Stimulated activated CD4-positive, alpha-beta T cell treated with anti-CD3 and anti-CD28 coated beads, TNF-alpha, amount 100 ng/mL, for 24 hours (primary cell): ENCODE measurements at places on chromosomes 7 and 10.

DNA sequence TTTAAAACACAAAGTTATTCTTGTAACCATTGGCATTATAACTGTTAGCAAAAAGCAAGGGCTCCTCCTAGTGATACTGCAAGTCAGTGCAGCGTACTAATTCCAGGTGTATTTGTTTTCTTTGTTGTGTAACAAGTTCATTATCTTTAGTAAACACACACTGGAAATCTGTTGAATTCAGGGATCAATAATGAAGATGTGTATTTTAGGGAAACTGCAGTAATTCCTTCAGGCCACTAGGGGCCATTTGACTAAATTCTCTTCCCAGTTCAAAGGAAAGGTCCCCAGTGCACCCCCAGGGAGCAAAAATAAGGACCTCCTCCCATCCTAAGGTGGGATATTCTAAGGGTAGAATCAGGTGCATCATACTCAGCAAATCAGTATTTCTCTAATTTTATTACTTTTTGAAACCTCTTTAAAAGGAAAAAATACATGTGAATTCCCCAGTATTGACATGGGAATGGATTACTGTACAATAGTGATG is 158.6 kb upstream of the LYZL1 start:
- no peak for DNase-seq

GRCh38 chr10:128998101-128998805 is 468.8 kb upstream of the MGMT start:
- DNase-seq: no peak

- DNase-seq: no peak
These were observed 483.6 kb downstream of the NRG3 start for GRCh38 chr10:82358486-82359099.

GRCh38 chr10:77386838-77387237 is 250.8 kb downstream of the KCNMA1 start:
- DNase-seq: no peak

DNA sequence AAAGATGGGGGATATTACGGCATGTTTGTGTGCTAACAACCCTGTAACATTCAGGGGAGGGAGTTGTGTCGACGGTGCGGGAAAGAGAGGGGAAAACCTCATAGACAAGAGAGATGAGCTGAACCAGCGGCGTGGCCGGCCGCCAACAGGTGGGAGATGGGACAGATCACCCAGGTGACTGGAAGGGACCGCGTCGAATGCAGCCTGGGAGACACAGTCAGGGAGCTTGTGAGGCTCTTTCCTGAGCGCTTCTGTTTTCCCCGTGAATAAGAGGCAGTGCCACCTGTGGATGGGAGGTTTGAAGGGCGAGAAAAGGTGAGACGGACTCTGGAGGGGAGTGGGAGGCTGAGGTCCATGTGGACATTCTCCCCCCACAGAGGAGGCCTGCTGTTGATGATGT is 9.9 kb upstream of the PRKAG2 start:
- no peak for DNase-seq

GRCh38 chr7:42272793-42273665 is 36.0 kb upstream of the GLI3 start:
- DNase-seq: no peak

DNA sequence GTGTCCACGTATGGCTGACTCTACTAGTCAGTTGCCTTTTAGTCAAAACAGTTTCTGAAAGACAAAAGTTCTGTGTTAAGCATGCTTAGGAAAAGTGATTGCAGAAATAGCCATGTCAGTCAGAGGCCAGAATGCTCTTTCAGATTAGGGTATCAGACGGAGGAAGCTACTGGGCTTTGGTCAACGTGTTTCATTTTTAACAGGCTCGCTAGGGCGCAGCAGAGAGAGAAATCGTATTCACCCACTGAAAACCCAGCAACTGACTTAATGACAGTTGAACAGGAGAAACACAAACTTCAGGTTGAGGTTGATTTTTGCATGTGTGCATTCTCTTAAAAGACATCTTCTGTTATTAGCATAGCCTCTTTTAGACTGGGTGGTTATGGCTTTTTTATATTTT is 322.6 kb upstream of the KIAA1217 start:
- no peak for DNase-seq

- no peak for DNase-seq
These were observed 28.7 kb downstream of the LYZL1 start for GRCh38 chr10:29317423-29318021.

GRCh38 chr10:74705358-74705980 is 120.9 kb upstream of the KAT6B start:
- no peak for DNase-seq

GRCh38 chr10:127909716-127910463 is 3.0 kb downstream of the PTPRE start:
- DNase-seq: no peak

DNA sequence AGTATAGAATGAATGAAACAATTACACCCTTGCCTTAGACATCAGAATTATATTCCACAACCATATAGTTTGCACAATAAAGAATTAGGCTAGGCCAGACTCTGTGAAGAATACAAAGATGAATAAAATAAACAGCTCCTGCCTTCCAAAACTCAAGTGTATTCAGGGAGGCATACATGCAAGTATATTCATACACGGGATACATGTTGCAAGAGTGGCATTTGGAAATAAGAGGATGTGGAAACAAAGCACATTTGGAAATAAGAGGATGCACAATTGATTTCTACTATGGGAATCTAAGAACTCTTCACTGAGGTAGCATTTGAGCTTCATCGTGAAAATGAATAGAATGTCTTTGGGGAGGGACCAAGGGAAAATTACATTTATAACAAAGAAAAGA is 27.0 kb upstream of the TMEM26 start:
- DNase-seq: no peak

GRCh38 chr10:73648975-73649829 is 6.6 kb downstream of the SYNPO2L start:
- no peak for DNase-seq

DNA sequence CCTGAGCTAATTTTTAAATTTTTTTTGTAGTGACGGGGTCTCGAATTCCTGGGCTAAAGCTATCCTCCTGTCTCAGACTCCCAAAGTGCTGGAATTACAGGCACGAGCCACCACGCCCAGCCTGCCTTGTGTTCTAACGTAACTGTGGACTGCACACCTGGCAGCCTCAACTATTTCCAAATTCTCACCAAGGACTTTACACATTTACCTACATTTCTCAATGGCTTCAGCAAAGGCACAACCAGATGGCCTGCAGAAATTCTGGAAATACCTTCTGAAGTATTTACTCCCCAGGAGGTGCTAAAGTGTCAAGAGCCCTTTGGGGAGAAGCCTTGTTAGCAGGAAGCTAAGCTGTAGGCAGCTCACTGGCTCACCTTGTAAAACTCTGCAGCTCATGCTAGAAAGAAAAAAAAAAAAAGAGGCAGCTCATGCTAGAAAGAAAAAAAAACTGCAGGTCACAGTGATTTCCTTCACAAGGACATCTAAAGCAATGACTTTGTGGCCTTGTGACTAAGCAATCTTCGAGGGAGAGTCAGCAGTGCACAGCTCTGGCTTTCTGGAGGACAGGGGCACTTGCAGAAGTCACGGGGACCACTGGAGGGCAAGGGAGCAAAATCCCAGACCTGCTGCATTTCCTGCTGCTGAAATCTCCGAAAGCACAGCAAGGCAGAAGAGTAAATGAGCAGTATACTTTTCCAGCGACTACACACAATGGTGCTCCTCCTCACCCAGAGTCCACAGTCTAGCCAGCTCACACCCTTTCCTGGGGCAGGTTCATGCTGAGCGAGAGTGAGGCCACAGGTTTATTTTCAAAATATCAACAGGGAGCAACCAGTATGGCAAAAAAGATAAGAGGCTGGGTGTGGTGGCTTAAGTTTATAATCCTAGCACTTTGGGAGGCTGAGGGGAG is 40.4 kb downstream of the BAIAP2L1 start:
- DNase-seq: no peak

- DNase-seq: no peak
These were observed 121.7 kb downstream of the PRPF18 start for GRCh38 chr10:13708256-13708990.

DNA sequence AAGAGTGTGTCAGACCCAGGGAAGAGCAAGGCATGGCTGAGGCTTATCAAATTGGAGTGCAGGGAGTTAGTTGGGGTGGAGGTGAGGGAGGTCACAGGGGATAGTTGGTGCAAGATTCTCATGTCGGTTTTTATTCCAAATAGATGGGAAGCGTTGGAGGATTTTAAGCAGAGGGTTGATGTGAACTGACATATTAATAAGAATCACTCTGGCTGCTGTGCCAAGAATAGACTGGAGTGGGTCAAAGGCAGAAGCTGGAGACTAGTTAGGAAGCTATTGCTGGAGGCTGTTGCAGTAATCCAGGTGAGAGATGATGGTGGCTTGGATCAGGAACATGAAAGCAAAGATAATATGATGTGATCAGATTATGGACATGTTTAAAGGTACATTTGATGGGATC is 36.5 kb downstream of the LRRC18 start:
- DNase-seq: no peak

- no peak for DNase-seq
These were observed 190.3 kb upstream of the AHR start for GRCh38 chr7:17108049-17108584.

DNA sequence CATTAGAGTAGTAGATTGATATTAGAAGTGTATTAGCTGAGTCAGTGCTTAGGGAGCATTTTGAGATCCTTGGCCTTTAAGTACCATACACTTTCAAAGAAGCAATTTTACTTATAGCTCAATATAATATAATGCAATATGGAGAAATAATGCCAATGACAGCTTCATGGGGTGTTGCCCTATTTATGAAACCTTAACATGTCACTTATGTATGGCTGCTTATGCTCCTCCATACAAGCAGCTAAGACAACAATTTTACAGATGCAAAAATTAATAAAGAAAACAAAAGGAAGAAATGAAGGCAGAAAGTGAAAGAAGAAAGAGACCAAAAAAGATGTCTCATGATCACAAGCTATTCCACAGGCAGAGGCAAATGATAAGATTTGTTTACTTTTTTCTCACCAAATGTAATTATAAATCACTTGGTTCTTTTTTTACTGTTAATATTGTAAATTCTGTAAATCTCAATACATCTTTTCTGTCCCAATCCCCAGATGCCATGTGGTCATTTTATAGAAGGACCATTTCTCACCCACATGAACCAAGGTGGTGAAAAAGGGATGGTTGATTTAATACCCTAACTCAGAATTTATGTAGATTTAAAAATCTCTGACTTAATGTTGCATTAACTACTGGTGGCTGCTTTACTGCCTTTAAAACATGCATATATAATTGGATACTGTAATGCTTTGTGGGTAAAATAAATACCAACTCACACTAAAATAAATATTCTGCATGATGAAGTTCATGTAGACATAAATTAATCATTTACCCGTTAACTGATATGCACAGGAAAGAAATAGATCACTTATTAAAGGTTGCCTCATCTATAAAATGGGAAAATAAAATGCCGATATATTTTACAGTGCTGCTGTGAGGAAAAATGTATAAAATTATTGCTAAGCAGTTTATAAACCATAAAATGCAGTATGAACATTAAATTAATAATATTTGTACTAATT is 33.5 kb upstream of the RHOBTB1 start:
- no peak for DNase-seq

DNA sequence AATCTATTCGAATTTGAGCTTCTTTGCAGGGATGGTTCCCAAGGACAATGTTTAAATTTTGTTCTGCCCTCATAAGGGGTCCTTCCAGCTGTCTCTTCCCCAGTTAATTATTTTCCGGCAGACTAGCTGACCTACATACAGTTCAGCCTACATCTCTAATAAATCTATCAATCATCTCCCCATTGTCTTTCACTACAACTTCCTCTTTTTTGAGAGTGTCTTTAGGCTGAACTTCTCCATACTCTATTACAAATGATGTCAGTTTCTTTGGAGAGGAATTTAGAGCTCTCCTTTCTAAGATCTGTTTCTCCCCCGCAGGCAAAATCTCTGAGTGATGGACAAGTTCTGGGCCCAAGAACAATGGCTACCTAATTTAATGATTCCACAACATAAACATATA is 122.2 kb downstream of the PCLO start:
- DNase-seq: no peak

- no peak for DNase-seq
These were observed 103.5 kb upstream of the FAM3C start for GRCh38 chr7:121499624-121500023.

DNA sequence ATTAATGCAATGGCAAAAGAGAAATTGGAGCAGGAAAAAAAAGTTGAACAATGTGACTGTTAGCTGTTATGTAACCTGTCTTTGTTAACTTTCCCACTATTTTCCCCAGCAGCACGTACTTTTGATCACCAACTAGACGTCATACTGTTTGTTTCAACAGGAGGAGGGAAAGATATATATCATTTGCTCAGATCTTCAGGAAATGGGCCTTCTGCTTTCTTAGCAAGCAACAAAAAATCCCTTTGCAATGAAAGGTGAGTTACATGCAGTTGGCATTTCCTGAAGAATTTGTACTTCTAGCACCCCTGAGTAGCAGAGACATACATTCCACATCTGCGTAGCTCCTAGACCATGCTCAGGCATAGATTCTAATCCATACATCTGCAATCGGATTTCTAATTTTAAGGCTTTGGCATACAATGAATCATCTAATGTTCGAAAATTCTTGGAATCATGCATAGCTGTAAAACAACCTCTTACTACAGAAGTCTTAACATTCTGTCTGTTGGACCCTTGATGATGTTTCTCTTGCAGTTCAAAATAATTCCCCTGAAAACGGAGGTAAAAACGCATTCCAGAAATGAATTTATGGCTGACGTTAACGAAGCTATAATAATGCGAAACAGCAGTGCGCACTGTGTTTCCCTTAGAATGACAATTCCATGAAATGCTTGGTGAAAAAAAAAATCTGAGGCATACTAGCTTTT is 286.9 kb upstream of the MGMT start:
- DNase-seq: no peak

DNA sequence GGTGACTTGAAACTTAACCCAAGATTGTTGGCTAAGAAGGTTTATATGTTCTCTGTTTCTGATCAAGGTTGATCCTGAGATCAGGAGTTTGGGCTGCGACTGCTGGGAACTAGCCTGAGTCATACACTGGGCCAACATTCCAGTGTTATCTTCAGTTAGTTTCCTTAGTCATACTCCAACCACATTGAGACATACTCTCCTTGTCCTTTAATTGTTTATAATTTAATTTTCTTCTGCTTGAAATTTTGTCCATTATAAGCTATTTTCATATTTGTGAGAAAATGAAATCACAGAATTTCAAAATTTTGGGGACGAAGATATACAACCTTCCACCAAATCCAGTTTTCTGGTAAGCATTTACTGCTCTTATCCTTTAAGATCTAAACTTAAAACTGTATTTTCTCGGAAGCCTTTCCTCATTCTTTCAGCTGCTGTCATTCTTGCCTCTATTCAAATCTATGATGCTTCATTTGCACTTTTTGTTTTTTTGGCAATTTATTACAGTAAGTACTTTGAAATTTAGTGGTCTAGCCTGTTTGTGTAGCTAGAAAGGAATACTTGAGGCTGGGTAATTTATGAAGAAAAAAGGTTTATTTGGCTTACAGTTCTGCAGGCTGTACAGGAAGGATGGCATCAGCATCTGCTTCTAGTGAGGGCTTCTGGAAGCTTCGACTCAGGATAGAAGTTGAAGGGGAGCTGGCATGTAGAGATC is 63.4 kb upstream of the POT1 start:
- no peak for DNase-seq
